Hippocampal formation (tissue), 2 donors: ENCODE measurements at places on chromosomes 2 and 18.

DNA sequence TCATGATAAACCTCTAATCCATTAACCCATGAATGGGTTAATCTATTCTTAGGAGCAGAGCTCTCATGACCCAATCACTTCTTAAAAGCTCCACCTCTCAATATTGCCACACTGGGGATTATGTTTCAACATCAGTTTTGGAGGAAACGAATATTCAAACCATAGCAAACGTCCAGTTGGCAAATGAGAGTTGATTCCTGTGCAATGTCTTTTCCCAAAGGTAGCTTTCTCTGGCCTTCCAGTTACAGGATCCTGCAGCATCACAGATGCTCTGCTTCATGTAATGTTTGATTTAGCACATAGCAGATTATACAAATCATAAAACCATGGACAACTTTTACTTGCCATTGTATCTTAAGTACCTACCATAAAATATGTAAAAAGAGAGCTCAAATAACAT, 481.0 kb downstream of the TNS1 start:
- DNase-seq = no peak

DNA sequence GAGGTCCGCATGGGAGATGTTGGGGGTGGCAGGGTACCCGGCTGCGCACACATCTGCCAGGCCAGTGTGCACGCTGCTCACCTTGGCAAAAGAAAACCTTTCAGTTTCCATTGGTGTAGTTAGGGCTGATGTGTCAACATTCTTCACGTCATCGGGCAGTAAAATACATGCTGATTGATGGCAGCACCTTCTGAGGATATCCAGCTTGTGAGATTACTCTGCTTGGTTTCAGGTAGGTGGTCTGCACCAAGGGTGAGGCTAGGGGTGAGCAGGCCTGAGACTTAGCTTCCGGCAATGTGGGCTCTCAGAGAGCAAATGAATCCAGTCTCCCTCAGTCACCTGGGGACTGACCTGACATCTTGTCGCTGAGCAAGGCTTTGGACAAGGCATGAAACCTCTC, 19.3 kb upstream of the ACKR3 start:
- no peak for DNase-seq

- DNase-seq = no peak
Measured at GRCh38 chr2:101842471-101842870, 145.0 kb downstream of the MAP4K4 start.

GRCh38 chr2:25453199-25453905, 111.6 kb upstream of the DNMT3A start:
- no peak for DNase-seq

DNA sequence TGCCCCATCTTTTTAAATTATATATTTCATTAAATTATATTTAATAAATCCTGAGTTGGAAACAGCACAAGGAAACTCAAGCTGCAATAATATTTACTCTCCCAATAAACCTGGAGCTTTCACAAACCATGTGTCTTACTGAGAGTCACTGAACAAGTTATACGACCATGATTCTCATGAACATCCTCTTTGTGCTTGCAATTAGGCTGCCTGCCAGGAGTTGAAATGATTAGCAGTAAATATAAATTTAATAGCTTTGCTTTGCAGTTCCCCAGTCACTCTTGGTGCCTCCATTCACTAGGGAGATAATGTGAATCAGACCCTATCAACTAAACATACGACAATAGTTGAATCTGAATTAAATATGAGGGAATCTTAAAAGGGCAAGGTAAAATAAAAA, 905.1 kb downstream of the NRXN1 start:
- DNase-seq = no peak
